ENCODE measurements at places on chromosomes 2 and 18.

DNA sequence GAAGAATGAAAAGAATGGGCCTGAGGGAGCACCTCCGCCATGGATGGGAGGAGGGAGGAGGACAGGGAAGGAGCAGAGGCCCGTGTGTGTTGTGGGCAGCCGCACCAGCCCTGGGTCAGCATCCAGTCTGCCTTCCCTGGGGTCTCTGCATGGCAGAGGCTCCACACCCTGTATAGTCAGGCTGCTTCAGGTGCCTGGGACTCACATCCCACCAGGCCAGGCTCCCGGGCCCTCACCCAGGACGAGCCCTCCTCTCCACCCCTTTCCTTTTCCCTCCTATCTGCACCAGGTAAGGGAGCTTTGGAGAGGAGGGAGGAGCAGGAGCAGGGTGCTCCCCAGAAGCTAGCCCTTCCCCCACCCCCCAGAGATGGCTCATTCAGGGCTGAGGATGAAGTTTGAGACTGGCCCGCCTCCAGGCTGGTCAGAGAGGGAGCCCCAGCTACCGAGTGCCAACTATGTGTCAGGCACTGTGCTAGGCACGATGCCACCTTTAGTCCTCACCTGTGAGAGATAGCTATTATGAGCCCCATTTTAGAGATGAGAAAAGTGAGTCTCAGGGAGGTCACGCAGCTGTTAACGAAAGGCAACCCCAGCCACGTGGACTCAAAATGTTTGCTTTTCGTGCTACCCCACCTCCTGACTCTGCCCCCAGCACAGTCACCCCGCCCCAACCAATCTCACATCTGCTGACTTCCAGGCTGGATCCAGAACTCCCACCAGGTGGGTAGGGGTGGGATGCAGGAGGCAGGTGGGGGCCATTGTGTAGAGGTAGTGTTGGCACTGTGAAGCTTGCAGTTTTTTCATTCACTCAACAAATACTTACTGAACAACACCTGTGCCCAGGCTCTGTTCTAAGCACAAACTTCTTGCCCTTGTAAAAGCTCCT lies 242.1 kb downstream of the DYSF start:
- no peak for DNase-seq

DNA sequence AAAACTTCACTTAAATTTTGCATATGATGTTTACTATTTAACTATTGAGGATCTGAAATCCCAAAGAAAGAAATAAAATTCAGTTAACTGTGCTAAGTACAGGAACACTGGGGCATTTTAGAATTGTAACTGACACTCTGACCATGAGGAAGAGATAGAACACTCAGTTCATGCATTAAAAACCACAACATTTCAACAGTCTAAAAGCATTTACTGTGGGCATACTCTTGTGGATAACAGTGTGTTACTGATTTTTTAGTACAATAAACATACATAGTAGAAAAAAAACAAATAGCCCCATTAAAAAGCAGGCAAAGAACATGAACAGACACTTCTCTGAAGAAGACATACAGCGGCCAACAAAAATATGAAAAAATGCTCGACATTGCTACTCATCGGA lies 1122.7 kb upstream of the PIK3C3 start:
- no peak for DNase-seq

DNA sequence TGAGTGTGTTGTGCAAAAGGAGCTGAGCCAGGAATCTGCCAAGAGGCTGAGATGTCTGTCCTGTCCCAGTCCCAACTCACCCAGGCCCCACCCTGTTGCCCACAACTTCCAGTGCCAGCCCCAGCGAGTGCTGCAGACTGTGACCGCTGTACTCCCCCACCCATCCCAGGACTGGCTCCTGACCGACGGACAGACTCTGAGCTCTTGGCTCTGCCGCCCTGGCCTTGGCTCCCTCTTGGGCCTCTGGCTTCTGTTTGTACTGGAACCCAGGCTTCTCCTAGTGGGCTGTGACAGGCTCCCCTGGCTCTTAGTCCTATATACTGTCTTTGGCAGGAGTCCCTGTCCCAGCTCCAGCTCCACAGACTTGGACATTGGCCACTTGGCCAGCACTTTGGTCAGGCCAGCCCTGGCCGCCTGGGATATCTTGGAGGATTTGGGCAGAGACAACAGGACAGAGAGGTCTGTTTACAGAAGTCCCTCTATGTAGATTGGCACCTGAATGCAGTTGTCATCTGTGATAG lies 41.1 kb downstream of the ACOXL start:
- DNase-seq, result no peak

GRCh38 chr18:8480506-8481328 lies 128.5 kb upstream of the RAB12 start:
- DNase-seq, result peak; percentile 51

GRCh38 chr2:234770031-234770506 lies 181.7 kb upstream of the SH3BP4 start:
- DNase-seq, result peak; percentile 58

DNA sequence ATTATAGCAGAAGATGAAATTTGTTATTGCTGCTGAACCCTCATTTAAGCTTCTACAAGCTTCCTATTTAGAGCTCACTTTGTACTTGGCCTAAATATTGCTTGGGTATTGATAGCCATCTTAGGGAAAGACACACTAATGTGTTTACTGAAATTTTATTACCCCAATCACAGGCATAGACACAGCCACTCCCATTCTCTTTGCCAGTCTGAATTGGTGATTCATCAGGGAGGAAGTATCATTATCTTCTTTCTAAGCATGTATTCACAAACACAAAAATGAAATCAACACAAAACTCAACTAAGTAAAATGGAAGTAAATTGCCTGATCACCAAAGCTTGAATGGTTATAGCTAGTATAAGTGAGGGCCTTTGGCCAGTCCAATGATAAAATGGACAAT lies 666.3 kb downstream of the TSN start:
- no peak for DNase-seq

GRCh38 chr18:13086906-13087305 lies 95.7 kb downstream of the CEP192 start:
- no peak for DNase-seq

DNA sequence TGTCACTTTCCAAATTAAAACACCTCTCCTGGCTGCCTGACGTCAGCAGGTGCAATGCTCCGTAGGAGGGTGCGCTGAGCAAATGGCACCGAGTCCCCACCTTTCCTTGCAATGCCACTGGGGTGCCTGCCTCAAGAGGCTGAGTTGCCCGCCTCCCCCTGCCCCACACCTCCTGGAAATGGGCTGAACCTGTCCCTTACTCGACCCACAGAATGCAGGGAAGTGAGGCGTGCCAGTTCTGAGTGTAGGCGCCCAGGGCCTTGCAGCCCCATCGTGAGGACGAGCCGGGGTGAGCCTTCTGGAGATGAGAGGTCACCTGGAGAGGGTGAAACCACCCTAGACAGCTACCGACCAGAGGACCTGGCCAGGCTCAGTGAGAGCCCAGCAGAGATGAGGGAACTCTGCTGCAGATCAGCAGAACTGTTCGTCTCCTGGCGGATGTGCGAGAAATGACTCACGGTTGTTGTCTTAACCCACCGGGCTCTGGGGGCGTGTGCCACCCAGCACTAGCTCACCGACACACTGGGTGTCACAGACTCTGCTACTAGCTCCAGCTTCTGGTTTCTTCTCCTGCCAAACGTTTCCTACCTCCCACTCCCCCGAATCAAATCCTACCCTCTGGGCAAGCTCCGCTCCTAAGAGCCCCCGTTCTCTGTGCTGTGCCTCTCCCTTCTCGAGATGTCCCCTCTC lies 168.7 kb upstream of the HDAC4 start:
- no peak for DNase-seq

- DNase-seq, result peak; percentile 85
Measured at GRCh38 chr2:29528891-29529520, 392.4 kb downstream of the ALK start.
